Stimulated activated CD4-positive, alpha-beta T cell treated with anti-CD3 and anti-CD28 coated beads, Interleukin-12 subunit alpha, Interleukin-12 subunit beta, amount 100 ng/mL, for 4 hours (primary cell): ENCODE measurements at places on chromosomes 1 and 21.

- DNase-seq, result no peak
Observed at GRCh38 chr1:68379085-68379478, 70.7 kb downstream of the RPE65 start.

- DNase-seq, result no peak
Observed at GRCh38 chr1:30904962-30905335, 3.6 kb downstream of the SDC3 start.

GRCh38 chr1:201964261-201964660 is 9.0 kb downstream of the TIMM17A start:
- no peak for DNase-seq

DNA sequence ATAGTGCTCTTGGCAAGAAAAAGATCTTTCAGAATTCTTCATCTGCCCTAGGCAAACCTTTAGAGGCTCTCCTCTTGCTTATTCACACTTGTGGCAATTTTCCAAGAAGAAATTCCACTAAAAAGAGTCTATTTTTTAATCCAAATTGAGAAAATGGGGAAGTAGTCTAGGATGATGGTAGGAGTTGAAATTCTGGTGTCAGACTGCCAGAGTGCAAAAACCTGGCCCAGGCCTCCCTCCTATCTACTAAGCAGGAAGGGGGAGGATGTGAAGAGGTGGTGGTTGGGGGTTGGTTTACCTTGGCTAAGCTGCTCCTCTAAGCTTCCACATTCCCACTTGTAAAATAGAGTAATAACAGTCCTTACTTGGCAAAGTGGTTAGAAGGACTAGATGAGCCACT is 120.6 kb upstream of the KCNJ15 start:
- DNase-seq, result no peak

- no peak for DNase-seq
Observed at GRCh38 chr1:227434808-227435444, 116.6 kb upstream of the CDC42BPA start.

DNA sequence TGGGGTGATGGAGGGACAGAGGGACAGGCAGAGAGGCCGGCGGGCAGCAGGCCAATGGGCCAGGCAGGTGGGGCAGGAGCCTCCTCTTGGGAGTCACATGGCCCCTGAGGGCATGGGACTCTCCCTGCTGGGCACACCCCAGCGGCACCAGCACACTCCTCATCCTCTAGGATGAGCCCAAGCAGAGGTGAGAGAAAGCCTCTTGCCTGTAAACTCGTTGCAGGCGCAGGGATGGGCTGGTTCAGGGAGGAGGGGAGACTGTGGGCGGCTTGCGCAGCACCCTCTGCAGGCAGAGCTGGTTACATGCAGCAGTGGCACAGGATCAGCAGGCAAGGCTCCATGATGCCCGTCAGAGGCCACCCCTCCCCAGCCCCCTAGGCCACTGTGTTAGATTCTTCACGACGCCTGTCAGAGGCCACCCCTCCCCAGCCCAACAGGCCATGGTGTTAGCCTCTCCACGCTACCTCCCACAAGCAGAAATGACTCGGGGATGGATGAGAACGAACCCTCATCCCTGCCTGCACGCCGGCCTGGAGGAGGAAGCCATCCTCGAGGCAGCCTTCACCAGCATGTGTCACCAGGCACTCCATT is 209.7 kb upstream of the VAMP3 start:
- no peak for DNase-seq

GRCh38 chr1:200903793-200904192 is 9.1 kb downstream of the INAVA start:
- DNase-seq, result no peak

- DNase-seq, result no peak
Observed at GRCh38 chr1:61280452-61280851, 198.1 kb downstream of the NFIA start.

DNA sequence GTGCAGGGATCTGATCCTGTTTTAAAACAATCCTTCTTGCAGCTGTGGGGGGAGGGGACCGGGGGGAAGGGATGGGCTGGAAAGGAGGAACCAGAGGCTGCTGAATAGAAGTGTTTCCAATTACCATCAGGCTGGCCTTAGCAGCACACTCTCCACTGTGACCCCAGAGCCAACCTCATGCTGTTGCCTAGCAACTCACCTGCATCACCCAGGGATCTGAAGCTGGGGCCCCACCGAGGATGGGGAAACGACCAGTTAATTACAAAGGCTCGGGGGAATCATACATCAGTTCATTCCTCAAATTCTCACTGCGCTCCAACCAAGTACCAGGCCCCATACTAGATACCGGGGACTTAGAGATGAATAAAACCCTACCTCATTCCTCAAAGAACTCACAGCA is 11.9 kb upstream of the GPX7 start:
- DNase-seq, result no peak

- no peak for DNase-seq
Observed at GRCh38 chr1:172827301-172827700, 168.4 kb downstream of the FASLG start.

- DNase-seq, result no peak
Observed at GRCh38 chr1:15402809-15403450, 6.8 kb upstream of the EFHD2 start.

DNA sequence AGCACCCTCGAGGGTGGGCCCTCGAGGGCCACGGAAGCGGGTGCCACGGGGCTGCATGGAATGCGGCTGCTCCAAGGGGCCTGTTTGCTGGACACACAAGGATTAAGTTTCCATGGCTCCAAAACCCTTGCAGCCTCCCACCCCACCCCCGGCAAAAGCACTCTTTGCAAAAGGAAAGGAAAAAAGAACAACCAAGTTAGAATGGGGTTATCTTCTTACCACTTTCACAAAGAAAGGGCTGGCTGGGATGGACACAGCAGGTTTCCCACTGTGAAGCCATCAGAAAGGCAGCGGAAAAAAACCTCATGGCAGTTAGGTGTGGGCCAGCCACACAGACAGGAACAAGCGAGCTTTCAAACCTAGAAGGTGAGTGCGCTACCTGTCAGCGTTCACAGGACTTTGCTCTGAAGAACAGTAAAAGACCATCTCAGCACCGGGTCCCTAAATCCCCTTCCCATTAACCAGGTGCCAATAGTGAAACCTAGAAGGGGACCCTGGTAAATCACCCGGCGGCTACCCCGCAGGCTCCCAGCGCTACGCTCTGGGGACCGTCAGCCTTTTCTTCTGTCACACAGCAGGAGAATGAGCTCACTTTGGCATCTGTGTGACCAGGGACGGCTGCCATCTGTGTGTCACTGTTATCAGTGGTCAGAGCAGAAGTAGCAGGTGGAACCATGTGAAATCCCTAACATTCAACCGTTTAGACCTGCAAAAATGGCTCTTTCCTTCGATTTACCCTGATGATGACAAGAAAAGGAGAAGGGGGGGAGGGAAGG is 93.0 kb downstream of the SIM2 start:
- no peak for DNase-seq

GRCh38 chr1:98417820-98418219 is 243.7 kb upstream of the SNX7 start:
- no peak for DNase-seq

GRCh38 chr1:6102532-6102845 is 56.8 kb downstream of the KCNAB2 start:
- no peak for DNase-seq

DNA sequence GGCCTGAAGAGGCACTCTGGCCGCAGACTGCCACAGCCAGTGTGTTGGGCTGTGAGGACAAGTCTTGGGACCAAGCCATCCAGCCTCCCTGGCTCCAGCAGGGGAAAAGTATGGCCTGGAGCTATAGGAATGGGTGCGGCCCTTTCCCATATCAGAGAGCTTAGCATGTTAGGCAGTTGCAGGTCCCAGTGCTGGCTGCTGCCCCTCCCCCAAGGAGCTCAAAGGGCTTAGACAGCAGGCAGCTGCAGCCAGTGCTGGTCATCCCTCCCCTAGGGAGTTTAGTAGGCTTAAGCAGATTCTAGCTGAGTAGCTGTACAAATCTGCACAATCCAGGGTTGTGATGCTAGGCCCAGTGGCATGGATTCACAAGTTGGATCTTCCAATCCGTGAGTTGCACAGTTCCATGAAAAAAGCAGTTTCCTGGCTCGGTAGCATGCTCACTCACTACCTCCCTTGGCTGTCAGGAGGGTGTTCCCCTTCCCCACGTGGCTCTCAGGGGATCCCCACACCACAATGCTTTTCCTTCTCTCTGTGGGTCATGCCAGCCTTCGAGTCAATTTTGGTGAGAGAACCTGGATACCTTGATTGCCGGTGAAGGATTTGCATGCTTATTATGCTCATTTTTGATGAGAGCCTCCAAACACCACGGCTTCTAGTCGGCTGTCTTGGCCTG is 1490.8 kb downstream of the BRINP3 start:
- no peak for DNase-seq

DNA sequence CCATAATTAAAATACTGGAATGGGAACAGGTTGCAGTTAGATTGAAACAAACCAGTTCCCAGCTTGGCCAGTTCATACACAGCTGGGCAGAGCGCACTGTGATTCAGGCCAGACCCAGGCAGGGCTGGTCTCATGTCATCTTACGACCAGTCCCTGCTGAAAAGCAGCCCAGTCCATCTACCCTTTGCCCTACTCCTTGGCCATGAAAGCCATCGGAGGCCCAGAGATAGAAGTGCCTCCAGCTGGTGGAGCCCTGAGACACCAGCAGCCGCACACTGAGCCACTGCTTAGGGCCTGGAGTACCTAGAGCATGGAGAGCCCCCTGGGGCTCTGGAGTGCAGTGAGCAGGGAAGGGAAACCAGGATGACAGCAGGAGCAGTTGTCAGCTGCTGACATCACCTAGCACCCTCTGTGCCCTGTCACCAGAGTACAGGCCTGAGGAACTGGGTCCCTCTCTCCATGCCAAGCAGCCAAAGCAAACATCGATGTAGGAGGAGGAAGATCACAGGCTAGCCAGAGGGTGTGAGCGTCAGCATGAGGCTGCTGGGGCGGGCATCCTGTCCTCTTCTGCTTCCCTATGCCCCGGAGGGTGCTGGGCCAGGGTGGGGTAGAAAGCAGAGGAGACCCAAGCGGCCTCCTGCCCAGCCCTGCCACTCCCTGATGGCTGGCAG is 34.2 kb upstream of the TMEM125 start:
- no peak for DNase-seq

DNA sequence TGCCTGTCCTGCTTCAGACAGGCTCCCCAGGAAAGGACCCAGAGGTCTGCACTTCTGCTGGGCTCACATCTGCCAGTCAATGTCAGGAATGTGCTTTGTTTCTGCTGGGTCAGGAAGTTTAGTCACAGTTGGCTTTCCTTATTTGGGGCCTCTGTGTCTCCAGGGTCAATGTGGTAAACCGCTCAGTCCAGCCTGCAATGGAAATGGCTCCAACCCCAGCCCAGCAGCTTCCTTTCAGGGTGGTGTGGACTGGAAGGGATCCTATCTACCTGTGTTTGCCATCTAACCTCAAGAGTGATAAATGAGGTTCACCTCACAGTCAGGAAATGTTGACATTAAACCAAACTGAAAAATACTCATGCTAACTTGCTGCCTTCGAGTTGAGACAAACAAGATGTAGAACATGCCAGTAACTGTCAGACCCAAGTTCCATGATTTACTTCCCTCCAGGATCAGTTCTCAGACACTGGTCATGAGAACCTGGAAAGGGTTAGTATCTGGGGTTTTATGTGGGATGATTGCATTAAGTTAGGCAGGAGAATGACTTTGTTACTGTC is 20.3 kb downstream of the ENO1 start:
- no peak for DNase-seq

DNA sequence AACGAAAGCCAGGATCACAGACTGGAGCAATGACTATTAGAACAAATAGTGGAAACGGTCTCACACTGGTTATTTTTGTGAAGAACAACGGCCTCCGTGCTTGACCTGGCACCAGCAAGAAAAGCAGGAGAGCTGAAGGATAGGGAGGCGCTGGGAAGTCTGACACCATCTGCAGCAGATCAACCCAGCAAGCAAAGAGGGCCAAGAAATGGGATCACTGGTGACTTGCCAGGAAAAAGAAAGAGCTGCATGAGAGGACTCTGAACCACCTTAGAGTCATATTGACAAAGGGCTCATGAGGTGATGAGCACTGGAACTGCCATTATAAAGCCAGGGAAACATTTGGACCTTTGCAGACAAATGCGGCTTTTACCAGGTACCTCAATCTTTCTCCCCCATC is 25.0 kb downstream of the MTOR start:
- no peak for DNase-seq

- DNase-seq, result no peak
Observed at GRCh38 chr1:57799490-57800115, 375.7 kb upstream of the DAB1 start.

DNA sequence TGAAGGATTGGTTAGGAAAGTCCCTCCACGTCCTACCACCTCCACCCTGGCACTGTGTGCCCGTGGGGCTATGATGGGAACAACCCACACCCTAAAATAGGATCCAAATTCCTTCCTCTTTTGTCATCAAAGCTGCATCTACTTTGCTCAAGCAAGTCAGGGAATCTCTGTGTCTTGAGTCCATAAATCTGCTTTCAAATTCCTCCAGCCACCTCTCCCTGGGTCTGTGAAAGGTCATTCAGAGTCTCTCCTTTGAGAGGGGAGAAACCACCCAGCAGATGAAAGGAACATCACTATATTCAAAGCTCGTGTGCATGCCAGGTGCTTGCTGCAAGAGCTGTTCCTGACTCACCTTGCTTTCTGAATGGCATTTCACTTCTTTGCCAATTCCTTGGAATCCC is 243.6 kb downstream of the TM2D1 start:
- DNase-seq, result no peak

- DNase-seq, result peak; percentile 71
Observed at GRCh38 chr21:44297525-44298290, 2.1 kb upstream of the PFKL start.

DNA sequence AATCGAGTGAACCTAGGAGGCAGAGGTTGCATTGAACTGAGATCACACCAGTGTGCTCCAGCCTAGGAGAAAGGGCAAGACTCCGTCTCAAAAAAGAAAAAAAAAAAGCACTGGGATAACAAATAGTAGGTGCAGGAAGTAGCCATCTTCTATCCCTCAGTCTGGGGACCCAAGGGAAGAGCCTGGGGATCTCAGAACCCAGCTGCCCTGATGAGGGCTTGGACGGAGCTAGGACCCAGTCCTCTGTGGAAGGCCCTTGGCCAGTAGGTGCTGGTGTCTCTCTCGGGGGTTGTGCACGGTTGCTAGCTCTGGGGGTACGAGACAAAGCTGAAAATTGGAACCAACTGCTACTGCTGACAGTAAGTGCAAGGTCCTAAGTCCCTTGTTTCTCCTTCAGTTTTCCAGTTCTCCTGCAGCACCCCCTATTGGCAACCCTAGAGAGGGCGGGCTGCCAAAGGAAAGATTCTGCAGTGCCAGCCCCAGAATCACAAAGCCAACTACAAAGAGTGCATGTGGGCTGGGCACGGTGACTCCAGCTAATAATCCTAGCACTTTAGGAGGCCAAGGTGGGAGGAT is 57.6 kb upstream of the KIF1B start:
- DNase-seq, result peak; percentile 16

- DNase-seq, result no peak
Observed at GRCh38 chr1:235075777-235076308, 52.8 kb downstream of the TOMM20 start.

GRCh38 chr1:4044967-4045366 is 144.9 kb upstream of the C1orf174 start:
- no peak for DNase-seq

GRCh38 chr1:213993929-213994328 is 6.2 kb downstream of the PROX1 start:
- no peak for DNase-seq
